ENCODE measurements at places on chromosomes 16 and 17.

DNA sequence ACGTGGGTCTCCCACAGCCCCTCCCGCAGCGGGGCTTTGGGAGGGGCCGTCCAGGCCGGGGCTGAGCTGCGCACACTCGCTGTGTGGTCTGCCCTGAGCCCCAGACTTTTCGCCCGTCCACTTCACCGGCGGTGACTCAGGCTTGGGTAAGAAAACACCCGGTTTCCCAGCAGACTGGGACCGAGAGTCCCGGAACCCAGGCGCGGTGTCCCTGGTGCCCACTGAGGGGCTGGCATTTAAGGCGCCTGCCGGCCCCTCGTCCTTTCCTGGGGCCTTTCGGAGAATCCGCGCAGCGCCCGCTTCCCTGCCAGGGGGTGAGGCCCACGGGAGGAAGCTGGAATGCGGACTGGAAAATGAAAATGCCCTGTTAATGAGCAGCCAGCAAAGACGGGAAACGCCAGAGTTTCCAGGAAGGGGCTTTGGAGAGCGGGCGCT lies 100.3 kb downstream of the C16orf95 start:
- no peak for DNase-seq

DNA sequence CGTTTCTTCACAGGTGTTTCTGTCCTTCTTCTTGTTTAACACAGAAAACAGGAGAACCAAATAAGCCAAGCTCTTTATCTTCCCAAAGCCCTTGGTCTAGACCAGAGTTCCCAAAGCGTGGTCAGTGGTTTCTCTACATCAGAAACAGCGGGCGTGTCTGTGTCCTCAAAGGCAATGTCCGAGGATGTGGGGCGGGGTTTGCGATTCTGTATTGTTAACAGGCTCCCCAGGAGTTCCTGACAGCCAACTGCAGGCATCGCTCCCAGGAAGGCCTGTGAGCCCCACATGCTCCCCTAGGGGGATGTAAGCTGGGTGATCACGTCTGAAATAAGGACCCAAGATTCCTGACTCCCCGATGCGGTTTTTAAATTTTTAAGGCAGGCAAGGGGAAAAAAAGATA lies 28.4 kb upstream of the SLC25A19 start:
- DNase-seq: peak; percentile 66

- no peak for DNase-seq
Measured at GRCh38 chr16:61057635-61058034, 978.6 kb downstream of the CDH8 start.

DNA sequence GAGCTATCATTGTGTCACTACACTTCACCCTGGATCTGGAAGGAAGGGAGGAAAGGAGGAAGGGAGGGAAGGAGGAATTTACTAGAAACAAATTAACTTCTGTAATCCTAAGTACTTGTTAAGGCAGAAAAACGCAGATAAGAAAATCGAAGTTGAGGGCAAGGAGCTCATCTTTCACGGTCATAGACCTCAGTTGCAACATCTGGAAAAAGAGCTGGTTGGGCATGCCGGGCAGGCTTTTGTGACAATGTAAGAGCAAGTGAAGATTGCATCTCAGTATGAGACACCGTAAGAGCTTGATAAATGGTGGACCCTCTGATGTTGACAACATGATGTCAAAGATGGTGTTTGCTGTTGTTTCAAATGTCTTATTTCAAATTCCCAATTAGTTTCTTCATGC lies 721.5 kb downstream of the MAF start:
- no peak for DNase-seq

- peak; percentile 95 for DNase-seq
Measured at GRCh38 chr17:77279448-77280303, 138.9 kb downstream of the SEC14L1 start.

DNA sequence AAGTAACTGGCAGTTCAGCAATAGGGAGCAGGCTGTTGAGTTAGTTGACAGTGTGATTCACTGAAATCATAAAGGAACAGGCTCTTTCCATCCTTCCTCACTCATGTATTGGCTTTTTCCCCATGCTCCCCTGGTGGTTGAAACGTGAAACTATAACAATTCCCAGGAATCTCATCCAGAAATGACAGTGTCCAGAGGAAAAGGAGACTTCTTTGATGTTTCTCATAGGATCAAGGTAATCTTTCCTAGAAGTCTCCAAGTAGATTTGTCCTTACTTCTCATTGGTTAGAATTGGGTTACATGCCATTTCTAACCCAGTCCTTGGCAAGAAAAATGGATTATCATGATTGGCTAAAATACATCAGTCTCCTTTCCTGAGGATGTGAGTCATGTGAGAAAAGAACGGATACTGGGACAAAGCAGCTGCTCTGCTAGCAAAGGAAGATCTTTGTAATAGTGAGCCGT lies 14.4 kb downstream of the TTC19 start:
- DNase-seq: peak; percentile 58

- no peak for DNase-seq
Measured at GRCh38 chr17:55794725-55795482, 44.1 kb downstream of the PCTP start.

Data from SW480 (cell line).